Glutamatergic neuron (in vitro differentiated cells): ENCODE measurements at places on chromosomes 5 and 9. TPM values are rescaled to one million over a fixed set of nuclear protein-coding genes. Genes with fewer than 3 reads are reported as not detected.

The MYOT gene
- total RNA-seq: not detected

The CCNJL gene
- total RNA-seq: 123 TPM

The TMEM215 gene
- 0.27 TPM for total RNA-seq

The SMU1 gene
- total RNA-seq: 19.6 TPM

The GPR151 gene
- not detected for total RNA-seq

The ZFP2 gene
- 2.2 TPM for total RNA-seq

The SOHLH1 gene
- total RNA-seq: not detected

The TYRP1 gene
- total RNA-seq: not detected

The GAPVD1 gene
- 59.2 TPM for total RNA-seq

The ADAMTSL1 gene
- total RNA-seq: 0.91 TPM

The SAPCD2 gene
- 13.5 TPM for total RNA-seq

The PHF24 gene
- total RNA-seq: 3.1 TPM

The ADAMTS19 gene
- 22.1 TPM for total RNA-seq

The BRINP1 gene
- total RNA-seq: 14.0 TPM

The FAM151B gene
- total RNA-seq: 0.29 TPM

The ADAMTS12 gene
- total RNA-seq: 0.54 TPM

The ST8SIA4 gene
- 12.6 TPM for total RNA-seq

The PPP3R2 gene
- not detected for total RNA-seq

The FAT2 gene
- 0.02 TPM for total RNA-seq

The BTNL3 gene
- not detected for total RNA-seq

The SAXO1 gene
- 0.37 TPM for total RNA-seq

The RNF183 gene
- total RNA-seq: not detected

The KCNV2 gene
- not detected for total RNA-seq

The NR2F1-AS1 gene
- total RNA-seq: 0.39 TPM

The F12 gene
- total RNA-seq: 5.4 TPM

The PAEP gene
- not detected for total RNA-seq

The GABBR2 gene
- 116 TPM for total RNA-seq

The ZDHHC21 gene
- 15.2 TPM for total RNA-seq

The C5orf52 gene
- not detected for total RNA-seq

The LECT2 gene
- not detected for total RNA-seq

The KCNMB1 gene
- total RNA-seq: 0.29 TPM

The PCDHGA9 gene
- total RNA-seq: 5.5 TPM

The PCDHB15 gene
- total RNA-seq: 29.5 TPM

The EQTN gene
- not detected for total RNA-seq

The IL9 gene
- not detected for total RNA-seq

The SELENOP gene
- 0.61 TPM for total RNA-seq
